Renal cortex interstitium (tissue), 15 donors: ENCODE measurements at places on chromosomes 12 and 14.

GRCh38 chr12:23350808-23351207, 598.7 kb downstream of the SOX5 start:
- no peak for DNase-seq

GRCh38 chr12:88951860-88952561, 371.7 kb upstream of the KITLG start:
- no peak for DNase-seq

DNA sequence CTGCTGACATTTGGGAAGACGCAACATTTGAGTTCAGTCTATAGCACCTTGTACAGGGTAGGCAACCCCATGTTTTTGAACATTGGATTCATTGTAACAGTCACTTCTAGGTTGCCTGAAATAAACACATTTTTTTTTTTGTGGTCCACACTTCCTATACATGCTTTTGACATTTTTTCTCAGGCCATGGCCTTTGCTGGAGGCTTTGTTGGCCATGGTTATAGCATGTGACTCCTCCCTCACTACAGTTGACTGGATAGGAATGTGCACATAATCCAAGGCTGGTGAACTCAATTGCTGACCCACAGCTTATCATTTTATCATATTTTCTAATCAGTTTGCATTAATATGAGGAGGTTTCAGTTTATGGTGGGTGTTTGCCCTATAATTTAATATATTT, 60.6 kb downstream of the TMEM117 start:
- no peak for DNase-seq

GRCh38 chr12:29737644-29738043, 46.1 kb downstream of the TMTC1 start:
- no peak for DNase-seq

GRCh38 chr14:106062502-106063272, 536.3 kb downstream of the TMEM121 start:
- DNase-seq = no peak

DNA sequence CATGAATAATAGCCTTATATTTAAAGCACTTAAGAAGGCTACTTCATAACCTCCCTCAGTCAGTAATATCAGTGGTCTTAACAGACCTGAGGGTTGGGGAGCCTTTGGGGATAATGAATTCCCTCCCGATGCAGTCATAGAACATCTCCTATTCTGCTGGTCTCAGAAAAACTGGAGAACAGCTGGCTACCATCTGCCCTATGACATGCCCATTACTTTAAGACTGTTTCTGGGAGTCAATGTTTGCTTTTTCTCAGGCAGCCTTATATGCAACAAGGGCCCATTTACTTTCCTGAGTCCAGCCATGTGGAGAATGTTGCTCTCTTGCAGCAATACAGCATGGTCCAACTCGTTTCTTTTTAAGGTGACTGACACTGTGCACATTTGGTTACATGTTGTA, 161.7 kb upstream of the PARP11 start:
- DNase-seq = peak; percentile 72

- no peak for DNase-seq
Measured at GRCh38 chr14:76129851-76130576, 21.7 kb upstream of the GPATCH2L start.

GRCh38 chr12:49370539-49370938, 3.3 kb downstream of the SPATS2 start:
- DNase-seq = no peak

DNA sequence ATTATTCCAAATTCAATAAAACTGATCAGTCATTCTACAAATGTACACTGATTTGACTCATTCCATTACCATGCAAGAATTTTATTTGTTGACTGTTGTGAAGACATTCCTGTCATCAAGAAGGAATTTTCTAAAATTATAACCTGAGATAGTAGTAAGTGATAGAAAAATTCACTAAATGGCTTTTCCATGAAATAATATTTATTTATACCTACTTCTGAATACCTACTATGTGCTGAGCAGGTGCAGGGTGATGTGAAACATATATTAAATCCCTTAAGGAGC, 841.7 kb downstream of the NRXN3 start:
- DNase-seq = no peak

DNA sequence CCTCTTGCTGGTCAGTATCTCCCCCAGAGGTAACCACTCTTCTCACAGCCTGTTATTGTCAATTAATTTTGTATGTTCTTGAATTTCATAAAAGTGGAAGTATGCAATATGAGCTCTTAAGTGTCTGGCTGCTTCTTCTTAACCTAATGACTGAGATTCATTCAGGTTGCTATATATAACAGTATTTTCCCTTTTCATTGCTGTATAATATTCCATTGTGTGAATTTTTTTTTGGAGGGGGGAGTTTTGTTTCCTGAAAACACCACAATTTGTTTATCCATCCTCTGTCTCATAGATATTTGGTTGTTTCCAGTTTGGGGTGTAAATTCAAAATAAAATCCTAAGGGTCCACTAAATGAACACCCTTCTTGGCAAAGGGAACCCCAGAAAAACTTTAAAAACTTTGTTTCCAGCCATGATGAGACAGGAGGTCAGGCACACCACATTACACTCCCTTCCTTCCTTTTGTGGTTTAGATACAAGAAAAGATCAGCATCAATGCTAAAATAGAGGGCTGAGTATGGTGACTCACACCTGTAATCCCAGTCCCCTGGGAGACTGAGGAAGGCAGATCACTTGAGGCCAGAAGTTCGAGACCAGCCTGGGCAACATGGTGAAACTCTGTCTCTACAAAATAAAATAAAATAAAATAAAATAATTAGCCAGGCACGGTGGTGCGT, 4.1 kb upstream of the DAO start:
- DNase-seq = no peak

DNA sequence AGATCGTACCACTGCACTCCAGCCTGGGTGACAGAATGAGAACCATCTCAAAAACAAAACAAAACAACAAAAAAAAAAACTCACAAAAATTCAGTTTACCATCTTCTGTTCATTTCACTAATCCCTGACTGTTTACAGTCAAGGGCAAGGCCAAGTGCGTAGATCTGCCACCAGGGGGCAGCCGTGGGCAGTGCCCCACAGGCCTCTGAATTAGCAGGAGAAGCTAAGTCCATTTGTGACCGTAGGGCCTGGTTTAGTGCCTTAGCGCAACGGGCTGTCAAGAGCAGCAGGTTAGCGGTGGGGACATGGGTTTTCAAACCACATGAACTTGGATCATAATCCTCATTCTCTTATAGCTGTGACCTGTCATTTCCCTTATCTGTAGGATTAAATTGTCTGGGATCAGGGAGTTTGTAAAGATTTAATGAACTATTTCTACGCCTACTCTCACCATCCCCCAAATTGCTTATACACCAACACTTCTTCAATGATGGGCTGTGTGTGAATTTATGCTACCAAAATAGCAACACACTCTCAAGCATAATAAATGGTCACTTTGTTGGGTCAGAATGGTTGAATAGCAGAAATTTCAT, 49.0 kb downstream of the KCTD10 start:
- DNase-seq = peak; percentile 35

GRCh38 chr14:24289649-24290280, 9.8 kb downstream of the DHRS1 start:
- no peak for DNase-seq

DNA sequence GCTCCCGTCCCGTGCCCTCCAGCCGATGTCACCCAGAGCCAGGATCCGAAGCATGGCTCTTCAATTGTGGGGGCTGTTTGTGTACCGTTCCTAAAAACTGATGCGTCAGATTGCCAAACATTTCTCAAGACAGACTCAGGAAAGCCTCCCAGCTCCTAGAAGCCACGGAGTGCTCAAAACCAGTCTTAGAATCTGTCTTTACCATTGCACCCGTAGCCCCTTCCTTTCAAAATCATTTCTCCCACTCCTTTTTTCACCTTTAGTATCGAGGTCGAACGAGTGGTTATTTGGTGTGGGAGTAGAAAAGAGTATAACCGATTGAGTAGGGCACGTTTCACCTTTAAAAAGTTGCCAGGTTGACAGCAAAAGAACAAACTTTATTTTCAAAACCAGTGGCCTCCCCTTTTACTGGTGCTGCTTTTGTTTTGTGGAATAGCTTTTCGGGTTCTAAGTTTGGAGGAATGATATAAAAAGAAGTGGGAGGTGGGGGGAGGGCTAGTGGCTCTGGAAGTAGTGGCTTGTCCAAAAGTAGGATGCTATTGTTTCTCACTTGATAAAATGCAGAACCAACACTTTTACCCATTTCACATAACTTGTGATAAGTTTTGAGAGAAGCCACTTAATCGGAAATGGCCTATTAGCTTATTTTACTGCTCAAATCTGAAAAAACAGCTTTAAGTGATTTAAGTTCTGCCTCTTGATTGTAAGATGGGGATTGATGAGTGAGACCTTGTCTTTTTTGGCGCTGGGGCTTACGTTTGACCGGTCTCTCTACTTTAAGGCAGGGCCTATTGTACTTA, 803 bp downstream of the STK38L start:
- no peak for DNase-seq

DNA sequence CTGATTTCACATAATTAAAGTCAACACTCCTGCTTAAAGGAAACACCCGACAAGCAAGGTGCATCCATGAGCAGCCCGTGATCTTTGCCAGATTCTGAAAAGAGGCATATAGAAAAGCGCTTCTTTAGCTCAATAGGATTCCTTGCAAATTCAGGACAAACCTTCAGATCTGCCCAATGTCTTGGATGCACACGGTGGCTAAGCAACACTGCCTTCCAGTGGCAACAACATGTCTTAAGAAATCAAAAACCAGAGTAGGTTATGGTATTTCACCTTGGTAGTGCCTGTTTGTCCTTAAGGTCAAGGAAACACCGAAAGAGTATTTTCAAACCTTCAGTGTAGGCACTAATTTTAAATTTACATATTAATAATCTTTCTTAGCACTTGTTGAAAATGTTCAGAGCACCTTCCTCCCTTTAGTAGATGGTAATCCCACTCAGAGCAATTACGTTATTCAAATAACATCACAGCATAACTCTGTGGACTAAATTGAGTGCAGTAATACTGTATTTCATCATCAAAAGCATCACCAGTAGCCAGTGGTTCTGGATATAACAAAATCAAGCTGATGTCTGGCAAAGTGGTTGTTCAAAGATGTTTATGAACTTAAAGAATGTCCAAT, 58.0 kb upstream of the CDKN3 start:
- DNase-seq = peak; percentile 34

- DNase-seq = no peak
Measured at GRCh38 chr12:42180990-42181596, 36.4 kb upstream of the GXYLT1 start.

- DNase-seq = no peak
Measured at GRCh38 chr12:61412201-61412600, 848.0 kb upstream of the USP15 start.

DNA sequence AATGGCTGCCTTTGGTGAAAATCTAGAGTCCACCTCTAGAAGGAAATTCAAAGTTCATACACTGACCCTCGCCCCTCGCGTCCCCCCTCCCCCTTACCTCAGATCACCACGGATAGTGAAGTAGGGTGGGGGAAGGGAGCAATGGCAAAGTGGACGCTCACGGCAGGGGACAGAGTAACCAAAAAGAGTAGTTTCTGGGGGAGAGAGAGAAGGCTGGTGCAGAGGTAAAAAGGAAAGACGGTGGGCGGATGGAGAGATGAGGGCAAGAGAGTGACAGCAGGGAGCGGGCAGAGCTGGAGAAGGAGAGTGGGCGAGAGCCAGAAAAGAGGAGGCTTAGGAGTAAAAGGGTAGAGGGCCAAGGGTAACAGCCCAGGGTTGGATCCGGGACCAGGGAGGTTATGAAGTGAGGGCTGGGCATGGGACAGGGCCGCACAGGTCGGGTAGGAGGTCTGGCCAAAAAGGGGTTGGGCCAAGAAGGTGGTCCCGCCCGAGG, 423 bp downstream of the ALDH6A1 start:
- DNase-seq = no peak

- no peak for DNase-seq
Measured at GRCh38 chr12:93127582-93128331, 198.7 kb upstream of the EEA1 start.

DNA sequence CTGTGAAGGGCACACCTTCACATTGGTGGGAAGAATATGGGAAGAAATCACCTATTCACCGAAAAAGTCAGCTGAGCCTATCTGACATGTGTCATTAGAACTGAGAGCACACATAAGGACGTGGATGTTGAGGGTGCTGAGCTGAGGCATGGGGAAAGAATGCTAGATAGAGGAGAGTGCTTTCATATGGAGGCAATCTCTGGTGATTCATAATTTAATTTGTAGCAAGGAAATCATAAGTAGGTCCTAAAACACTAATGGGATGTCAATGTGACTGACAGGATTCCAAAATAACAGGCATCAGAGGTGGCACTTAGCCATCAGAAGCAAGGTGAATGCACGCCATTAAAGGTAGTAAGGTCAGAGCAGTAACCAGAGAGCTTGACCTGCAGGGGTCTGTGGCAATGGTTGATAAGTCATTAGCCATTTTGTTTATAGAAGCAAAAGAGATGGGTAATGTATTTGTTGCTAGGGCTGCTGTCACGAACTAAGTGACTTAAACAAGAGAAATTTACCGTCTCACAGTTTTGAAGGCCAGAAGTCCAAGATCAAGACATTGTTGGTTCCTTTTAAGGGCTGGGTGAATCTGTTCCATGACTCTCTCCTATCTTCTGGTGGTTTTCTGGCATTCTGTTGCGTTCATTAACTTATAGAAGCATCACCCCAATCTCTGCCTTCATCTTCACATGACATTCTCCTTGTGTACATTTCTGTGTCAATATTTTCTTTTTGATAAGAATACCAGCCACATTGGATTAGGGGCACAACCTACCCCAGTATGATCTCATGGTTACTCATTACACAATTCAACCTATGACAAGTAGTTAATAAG, 69.3 kb downstream of the ANKS1B start:
- no peak for DNase-seq

- DNase-seq = peak; percentile 13
Measured at GRCh38 chr12:9925705-9926393, 6.3 kb downstream of the CLEC2A start.

GRCh38 chr14:25136811-25137210, 86.9 kb upstream of the STXBP6 start:
- no peak for DNase-seq

DNA sequence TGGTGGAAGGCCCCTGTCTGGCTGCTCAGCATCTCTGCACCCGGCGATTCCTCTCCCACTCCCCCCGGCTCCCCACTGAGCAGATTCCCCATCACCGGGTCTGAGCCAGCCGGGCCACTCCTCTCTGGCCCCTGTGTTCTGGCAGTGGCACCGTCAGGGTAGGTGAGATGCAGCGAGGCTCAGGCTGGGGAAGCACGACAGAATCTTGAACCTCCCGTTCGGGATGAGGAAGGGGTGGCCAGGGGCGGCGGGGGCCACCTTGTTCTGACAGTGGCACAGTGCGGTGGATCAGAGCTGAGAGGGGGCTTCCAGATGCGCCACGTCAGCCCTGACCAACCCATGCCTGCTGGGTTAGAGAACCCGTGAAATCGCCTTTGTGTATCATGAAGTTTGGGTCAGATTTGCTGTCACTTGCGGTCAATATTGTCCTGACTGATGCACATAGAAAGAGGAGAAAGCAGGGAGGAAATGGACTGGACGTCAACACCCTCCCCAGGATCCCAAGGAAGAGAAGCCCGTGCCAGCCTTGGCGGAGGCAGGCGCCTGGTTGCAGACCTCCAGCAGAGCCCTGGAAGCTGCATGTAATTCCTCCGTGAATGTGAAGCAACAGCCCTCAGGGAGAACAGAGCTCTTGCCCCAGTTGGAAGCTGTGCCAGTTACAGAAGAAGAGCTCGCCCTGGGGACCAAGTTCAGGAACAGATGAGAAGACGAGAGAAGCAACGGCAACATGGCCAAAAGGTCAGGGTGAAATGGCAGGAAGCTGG, 137.1 kb upstream of the SFSWAP start:
- no peak for DNase-seq

- DNase-seq = no peak
Measured at GRCh38 chr14:63204407-63205043, at the start of gene RHOJ. Gene RHOJ, plus strand, starts transcription at chr14:63204443. Its CDS starts 427 bp downstream, at chr14:63204870.

GRCh38 chr14:89485264-89485663, 68.2 kb upstream of the FOXN3 start:
- DNase-seq = no peak

GRCh38 chr14:98370352-98370751, 901.6 kb downstream of the BCL11B start:
- DNase-seq = no peak
